Mesothelial cell of epicardium (in vitro differentiated cells): ENCODE measurements at places on chromosomes 16 and 17. TPM values are rescaled to one million over a fixed set of nuclear protein-coding genes. Genes with fewer than 3 reads are reported as not detected.

DNA sequence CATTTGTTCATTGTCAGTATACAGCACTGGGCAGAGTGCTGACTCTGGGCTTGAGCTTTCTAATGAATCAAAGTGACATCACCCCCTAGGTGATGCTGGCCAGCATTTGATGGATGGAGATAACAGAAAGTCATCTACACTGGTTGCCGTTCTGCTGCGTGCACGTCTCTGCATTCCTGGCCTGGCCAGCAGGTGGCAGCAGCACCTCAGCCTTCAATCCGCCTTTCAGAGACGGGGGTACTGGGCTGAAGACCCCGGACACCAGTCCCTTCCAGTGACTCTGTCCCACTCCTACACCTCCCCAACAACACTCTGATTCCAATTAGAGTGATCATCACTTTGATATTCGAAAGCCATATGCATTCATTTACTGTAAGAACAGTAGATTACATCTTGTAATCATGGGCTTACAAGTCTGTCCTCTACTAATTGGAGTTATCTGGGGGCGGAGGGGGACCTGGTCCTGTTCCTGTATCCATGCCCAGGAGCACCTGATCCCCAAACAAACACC lies 6.0 kb downstream of the CPSF4L start:
- H3K27ac ChIP-seq = no peak overlapping the region
- H3K27me3 ChIP-seq = peaks cover 2% of the 10 kb centered on the region

PFN1 gene
- 357 to 377 TPM (median 370 TPM) in 3 replicates for total RNA-seq

GRCh38 chr16:57794849-57795430 lies 7.4 kb downstream of the KIFC3 start:
- peaks cover 37% of the 10 kb centered on the region for H3K4me1 ChIP-seq
- no peak overlapping the region for H3K4me3 ChIP-seq
- no peak overlapping the region for H3K27ac ChIP-seq
- peaks cover 2% of the 10 kb centered on the region for H3K36me3 ChIP-seq
- H3K27me3 ChIP-seq = no peaks in the 10 kb centered on the region

GRCh38 chr17:49756323-49757150 lies 7.4 kb downstream of the FAM117A start:
- no peak overlapping the region for H3K4me3 ChIP-seq
- H3K36me3 ChIP-seq = no peaks in the 10 kb centered on the region
- H3K27ac ChIP-seq = no peak overlapping the region
- no peaks in the 10 kb centered on the region for H3K27me3 ChIP-seq
- peaks cover 7% of the 10 kb centered on the region for H3K4me1 ChIP-seq

ABCC12 gene
- total RNA-seq = not detected in 3 replicates

SPNS2 gene
- total RNA-seq = 12.2 to 13.7 TPM (median 13.2 TPM) in 3 replicates

AURKB gene
- total RNA-seq = 33.1 to 37.4 TPM (median 37.3 TPM) in 3 replicates

HOXB8 gene
- total RNA-seq = 75.7 to 82.4 TPM (median 78.8 TPM) in 3 replicates

TNFRSF13B gene
- total RNA-seq = not detected in 3 replicates

DNA sequence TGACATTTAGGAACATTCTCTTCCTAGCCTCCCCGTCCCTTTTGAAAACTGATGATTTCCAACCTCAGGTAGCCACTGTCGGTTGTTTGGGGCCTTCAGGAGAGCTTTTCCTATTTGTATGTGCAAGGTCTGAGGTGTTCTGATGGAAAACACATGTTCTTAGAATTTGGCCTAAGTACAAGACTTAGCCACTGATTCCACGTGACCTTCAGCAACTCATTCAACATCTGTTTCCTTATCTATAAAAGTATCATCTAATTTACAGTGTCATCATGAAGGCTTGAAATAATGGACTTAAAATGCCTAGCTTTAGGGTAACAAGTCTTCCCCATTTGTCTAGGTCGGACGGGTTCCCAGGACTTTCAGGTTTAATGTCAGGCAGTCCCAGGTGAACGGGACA lies 259.3 kb downstream of the SOX9 start:
- H3K27me3 ChIP-seq = no peaks in the 10 kb centered on the region
- no peak overlapping the region for H3K27ac ChIP-seq
- peaks cover 60% of the 10 kb centered on the region for H3K4me1 ChIP-seq
- DNase-seq = no peak
- H3K36me3 ChIP-seq = no peaks in the 10 kb centered on the region

GRCh38 chr17:68424861-68425260 lies 32.4 kb downstream of the WIPI1 start:
- DNase-seq = no peak
- H3K27me3 ChIP-seq = no peaks in the 10 kb centered on the region
- no peak overlapping the region for H3K4me3 ChIP-seq

DNA sequence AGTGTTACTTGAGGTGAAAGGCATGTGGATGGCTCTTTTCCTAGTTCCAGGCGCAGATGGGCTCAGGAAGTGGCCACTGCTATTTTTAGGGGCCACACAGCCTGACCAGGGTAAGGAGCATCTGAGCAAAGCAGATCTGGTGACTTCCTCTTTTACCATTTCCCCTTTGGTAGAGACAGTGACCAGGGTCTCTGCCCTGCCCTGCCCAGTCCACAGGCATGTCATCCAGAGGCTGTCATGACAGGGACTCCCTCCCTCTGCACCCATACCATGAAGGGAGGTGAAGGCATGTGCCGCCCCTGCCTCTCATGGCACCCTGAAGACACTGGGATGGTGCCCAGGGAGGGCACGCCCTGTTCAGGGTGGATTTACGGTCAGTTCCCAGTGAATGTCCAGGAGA lies 2.2 kb downstream of the PLA2G15 start:
- no peak overlapping the region for H3K4me3 ChIP-seq
- H3K4me1 ChIP-seq = peaks cover 18% of the 10 kb centered on the region
- H3K27me3 ChIP-seq = no peaks in the 10 kb centered on the region
- H3K36me3 ChIP-seq = peaks cover 12% of the 10 kb centered on the region

GRCh38 chr16:30660424-30661261 lies 2.4 kb downstream of the FBRS start:
- no peak for DNase-seq
- peaks cover 17% of the 10 kb centered on the region for H3K36me3 ChIP-seq
- H3K27ac ChIP-seq = peak overlapping the region; percentile 66
- no peaks in the 10 kb centered on the region for H3K27me3 ChIP-seq
- H3K4me3 ChIP-seq = peak overlapping the region; percentile 73

DNA sequence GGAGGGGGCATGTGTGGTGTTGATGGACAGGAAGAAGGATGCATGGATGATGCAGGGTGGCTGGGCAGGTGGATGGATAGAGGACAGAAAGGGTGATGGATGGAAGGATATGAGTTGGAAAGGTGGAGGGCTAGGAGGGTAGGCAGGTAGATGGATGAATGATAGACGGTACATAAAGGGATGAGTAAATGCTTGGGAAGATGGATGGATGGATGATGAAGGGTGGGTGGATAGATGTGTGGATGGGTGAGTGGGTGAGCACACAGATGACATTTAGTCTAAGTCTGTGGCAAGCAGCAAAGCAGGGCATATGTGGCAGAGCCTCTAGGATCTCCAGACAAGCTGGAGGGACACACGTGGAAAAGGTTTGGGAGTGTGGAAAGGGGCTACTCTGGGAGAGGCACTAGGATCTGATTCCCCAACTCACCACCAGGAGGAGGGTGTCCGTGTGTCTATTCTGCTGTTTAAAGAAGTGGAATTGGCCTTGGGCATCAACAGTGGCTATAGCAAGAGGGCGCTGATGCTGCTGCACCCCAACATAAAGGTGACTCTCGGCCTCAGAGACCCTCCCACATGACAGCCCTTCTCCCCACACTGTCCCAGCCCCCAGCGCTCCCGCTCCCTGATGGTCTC lies 8.2 kb downstream of the PLD2 start:
- H3K4me3 ChIP-seq = no peak overlapping the region
- no peaks in the 10 kb centered on the region for H3K27me3 ChIP-seq
- peaks cover 37% of the 10 kb centered on the region for H3K36me3 ChIP-seq
- no peaks in the 10 kb centered on the region for H3K4me1 ChIP-seq
- DNase-seq = no peak
- no peak overlapping the region for H3K27ac ChIP-seq

TNP2 gene
- total RNA-seq = not detected in 3 replicates

HASPIN gene
- total RNA-seq = 4.2 to 5.2 TPM (median 4.4 TPM) in 3 replicates

GRCh38 chr17:9356488-9356911 lies 219.1 kb downstream of the STX8 start:
- no peak for DNase-seq
- peaks cover 2% of the 10 kb centered on the region for H3K36me3 ChIP-seq
- no peak overlapping the region for H3K4me3 ChIP-seq
- peaks cover 10% of the 10 kb centered on the region for H3K4me1 ChIP-seq
- no peak overlapping the region for H3K27ac ChIP-seq

TP53TG3B gene
- total RNA-seq = not detected in 3 replicates

CES5A gene
- not detected in 3 replicates for total RNA-seq

MRPL45 gene
- 39.9 to 42.9 TPM (median 41.9 TPM) in 3 replicates for total RNA-seq

DNA sequence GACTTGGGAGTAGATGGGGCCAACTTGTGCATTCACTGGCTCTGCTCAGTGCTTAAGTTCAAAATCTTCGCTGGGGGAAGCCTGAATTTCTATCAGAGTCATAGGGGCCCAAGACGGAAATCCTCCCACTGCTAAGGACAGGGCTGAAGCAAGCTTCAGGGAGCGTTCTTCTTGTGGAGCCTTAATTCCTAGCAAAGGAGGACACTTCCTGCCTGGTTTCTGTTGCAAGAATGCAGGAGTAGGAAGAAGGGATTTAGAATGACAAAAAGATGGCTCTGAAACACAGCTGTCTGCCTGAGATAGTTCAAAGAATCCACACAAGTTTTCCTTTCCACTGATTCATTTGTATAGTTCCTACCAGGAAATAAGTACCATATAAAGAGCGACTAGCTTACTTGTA lies 26.4 kb downstream of the PSME3IP1 start:
- H3K27me3 ChIP-seq = no peaks in the 10 kb centered on the region
- H3K4me1 ChIP-seq = no peaks in the 10 kb centered on the region
- no peak overlapping the region for H3K27ac ChIP-seq
- no peak for DNase-seq

DNA sequence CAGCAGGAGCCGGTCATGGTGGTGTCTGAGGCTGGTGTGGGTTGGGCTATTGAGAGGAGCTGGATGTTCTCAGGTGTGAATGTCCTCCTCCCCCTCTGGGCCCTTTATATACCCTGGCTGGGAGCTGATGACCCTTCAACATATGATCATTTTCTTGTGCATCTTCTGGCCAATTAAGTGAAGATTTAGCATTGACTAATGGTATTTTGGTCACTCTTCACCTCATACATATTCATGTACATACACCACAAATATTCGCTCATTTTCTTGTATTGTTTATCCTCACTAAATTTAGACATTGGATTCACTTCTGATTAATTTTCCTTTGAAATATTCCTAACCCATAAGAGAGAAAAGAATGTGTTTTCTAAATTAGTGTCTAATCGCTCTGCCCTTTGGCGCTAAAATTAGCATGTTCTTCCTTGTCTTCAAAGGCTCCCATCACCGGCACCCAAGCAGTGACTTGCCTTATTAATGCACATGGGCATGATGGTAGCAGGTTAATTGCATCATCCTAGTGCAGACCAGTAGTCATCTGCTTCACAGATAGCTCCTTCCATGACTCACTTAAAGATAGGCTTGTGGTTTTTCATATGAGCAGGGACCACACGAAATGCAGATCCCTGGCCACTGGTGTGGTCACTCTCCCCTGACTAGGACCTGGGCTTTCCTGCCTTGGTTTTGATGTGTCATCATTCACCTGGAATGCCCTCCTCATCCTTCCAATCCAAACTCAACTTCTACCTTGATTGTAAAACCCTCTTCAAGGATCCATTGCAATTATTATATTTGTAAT lies at the start of gene KRTAP2-4:
KRTAP2-4 (minus strand) TSS at position 51 of the 796 bp plus-strand sequence; CDS start at position 17, 34 bp downstream.
- DNase-seq = no peak
- H3K27me3 ChIP-seq = no peaks in the 10 kb centered on the region
- peaks cover 10% of the 10 kb centered on the region for H3K4me1 ChIP-seq
- no peak within 1 kb of the TSS for H3K27ac ChIP-seq
- H3K4me3 ChIP-seq = no peak within 1 kb of the TSS

- peaks cover 11% of the 10 kb centered on the region for H3K4me1 ChIP-seq
- no peak for DNase-seq
- H3K27ac ChIP-seq = no peak overlapping the region
- H3K27me3 ChIP-seq = no peaks in the 10 kb centered on the region
These were observed 9.0 kb downstream of the C17orf99 start for GRCh38 chr17:78154903-78155811.

- H3K4me1 ChIP-seq = no peaks in the 10 kb centered on the region
- no peaks in the 10 kb centered on the region for H3K36me3 ChIP-seq
- no peak for DNase-seq
These were observed 722.0 kb downstream of the KCNJ2 start for GRCh38 chr17:70891306-70891705.

BAIAP2 gene
- total RNA-seq = 46.5 to 48.9 TPM (median 47.6 TPM) in 3 replicates

DNA sequence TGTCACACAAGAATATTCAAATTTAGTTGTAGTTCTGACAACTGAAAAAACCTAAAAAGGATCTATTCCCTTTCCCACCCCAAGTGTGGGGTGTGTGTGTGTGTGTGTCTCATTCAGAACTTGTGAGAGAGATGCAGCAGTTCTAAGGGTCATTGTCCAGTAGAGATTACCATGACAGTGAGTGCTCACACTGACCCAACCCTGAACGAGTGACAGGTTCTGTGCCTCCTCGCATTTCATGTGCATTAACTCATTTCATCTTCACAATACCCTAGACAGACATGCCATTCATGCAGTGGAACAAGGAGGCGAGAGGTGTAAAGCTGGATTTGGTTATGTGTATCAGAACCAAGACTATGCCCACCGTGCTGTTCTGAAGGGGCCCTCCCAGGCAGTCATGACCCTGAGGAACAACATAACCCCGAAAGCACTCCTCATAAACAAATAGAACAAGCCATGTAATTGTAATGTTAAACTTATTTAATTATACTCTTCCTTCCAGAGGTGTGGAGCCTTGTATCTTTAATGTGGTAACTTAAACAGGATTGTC lies 102.1 kb downstream of the CLEC16A start:
- peaks cover 20% of the 10 kb centered on the region for H3K36me3 ChIP-seq
- no peak for DNase-seq
- H3K27ac ChIP-seq = peak overlapping the region; percentile 88
- H3K4me1 ChIP-seq = peaks cover 36% of the 10 kb centered on the region
- H3K27me3 ChIP-seq = no peaks in the 10 kb centered on the region

DNA sequence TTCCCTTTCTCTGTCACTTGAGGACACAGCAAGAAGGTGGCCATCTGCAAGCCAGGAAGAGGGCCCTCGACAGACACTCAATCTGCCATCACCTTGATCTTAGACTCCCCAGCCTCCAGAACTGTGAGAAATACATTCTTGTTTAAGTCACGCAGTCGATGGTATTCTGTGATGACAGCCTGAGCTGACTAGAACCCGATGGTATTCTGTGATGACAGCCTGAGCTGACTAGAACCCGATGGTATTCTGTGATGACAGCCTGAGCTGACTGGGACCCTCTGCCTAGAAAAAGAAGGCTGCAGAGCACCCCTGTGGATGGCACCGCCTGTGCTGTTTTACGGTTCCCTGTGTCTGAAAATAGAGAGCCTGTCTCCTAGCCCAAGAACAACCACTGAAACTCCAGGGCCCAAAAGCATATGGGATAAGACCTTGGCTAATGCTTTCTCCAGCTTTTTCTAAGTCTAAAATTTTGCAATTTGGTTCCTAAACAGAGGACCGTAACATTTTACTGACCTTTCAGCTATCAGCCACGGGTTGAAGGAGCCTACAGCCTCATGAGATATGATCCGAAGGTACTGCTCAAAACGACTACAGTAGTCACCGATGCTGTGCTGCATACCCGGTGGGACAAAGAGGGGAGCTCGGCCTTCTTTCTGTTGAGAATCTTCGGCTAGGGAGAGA lies 33.1 kb upstream of the PITPNM3 start:
- H3K27me3 ChIP-seq = no peaks in the 10 kb centered on the region
- H3K4me1 ChIP-seq = no peaks in the 10 kb centered on the region
- H3K27ac ChIP-seq = no peak overlapping the region
- no peak for DNase-seq
- H3K36me3 ChIP-seq = peaks cover 70% of the 10 kb centered on the region

PRAC1 gene
- 14.0 to 16.8 TPM (median 15.2 TPM) in 3 replicates for total RNA-seq

LIMD2 gene
- 76.5 to 79.3 TPM (median 77.0 TPM) in 3 replicates for total RNA-seq

CCL18 gene
- total RNA-seq = not detected in 3 replicates

- no peak for DNase-seq
- no peak overlapping the region for H3K4me3 ChIP-seq
- no peaks in the 10 kb centered on the region for H3K4me1 ChIP-seq
- no peaks in the 10 kb centered on the region for H3K27me3 ChIP-seq
- peaks cover 34% of the 10 kb centered on the region for H3K36me3 ChIP-seq
These were observed 66.0 kb downstream of the CDK12 start for GRCh38 chr17:39527220-39527813.

CLCN7 gene
- total RNA-seq = 94.5 to 96.1 TPM (median 94.6 TPM) in 3 replicates

NTN1 gene
- 2.3 to 2.6 TPM (median 2.5 TPM) in 3 replicates for total RNA-seq
